ENCODE measurements at places on chromosomes 1 and 21.

DNA sequence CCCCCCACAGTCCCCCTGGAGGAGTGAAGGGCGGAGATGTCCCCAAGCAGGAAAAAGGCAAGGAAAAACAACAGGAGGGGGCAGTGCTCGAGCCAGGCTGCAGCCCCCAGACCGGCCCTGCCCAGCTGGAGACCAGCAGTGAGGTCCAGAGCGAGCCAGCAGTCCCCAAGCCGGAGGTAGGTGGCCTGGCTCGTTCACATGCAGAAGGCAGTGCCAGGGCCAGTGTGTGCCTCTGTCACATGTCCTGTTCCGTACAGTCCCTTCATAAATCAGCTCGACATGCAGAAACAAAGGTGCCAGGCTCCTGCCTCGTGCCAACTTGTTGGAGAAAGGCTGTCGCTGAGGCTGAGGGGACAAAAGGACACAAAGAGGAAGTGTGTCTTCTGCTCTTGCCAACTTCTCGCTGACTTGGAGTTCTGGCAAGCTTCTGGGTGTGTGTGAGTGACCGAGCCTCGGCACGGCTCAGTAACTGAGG lies 24.1 kb upstream of the MPZL1 start:
- DNase-seq: no peak

DNA sequence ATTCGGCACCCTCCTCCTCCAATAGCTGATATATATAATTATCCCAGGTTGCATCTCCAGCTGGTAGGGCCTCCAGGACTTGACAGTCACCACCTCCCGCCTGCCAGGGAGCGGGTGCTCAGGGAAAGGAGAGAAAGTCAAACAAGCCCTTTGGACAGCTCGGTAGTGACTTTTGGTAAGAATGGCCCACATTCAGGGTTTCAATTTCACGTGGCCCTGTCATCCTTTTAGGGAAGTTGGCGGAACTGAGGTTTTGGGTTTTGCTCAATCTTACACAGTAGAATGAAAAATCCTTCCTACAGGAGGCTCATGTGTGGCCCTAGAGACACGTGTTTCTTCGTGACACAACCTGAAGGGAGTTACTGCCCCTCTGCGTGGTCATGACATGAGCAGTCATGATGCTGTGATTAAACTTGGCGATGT lies 44.2 kb downstream of the CAPN8 start:
- no peak for DNase-seq

GRCh38 chr1:97806996-97807520 lies 113.8 kb downstream of the DPYD start:
- DNase-seq: no peak

DNA sequence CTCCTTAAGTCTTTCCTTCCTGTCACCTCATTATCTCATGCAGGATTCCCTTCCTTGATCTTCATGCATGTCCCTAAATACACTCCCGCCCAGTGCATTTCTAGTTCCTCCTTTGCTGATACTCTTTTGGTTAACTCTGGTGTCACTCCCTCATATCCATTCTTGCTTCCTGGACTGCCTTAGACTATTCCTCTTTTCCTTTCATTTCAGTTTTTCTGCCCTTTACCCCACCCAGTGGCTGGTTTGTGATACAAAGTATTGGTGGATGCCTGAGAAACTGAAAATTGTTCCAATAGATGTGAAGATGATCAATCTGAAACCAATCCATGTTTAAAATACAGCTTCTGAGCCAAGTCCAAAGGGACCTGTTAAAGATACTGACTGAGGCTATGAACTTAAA lies 553.8 kb upstream of the CAMK1G start:
- no peak for DNase-seq
